HCEC 1CT (cell line): ENCODE measurements at places on chromosomes 1 and 21.

DNA sequence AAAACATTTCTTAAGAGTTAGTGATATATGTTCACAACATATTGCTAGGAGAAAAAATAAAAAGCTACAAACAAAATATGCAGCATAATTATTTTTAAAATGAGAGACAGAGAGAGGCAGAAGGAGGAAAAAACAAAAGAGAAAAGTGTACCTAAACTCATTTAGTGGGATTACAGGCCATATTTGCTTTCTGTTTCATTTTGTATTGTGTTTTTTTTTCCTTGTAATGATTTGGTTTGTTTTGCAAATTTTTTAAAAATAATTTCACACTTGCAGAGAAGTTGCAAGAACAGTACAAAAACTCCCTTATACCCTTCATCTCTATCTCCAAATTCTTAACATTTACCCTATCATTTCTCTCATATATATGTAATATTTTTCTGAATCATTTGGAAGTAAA is 65.0 kb downstream of the LBR start:
- DNase-seq: no peak

DNA sequence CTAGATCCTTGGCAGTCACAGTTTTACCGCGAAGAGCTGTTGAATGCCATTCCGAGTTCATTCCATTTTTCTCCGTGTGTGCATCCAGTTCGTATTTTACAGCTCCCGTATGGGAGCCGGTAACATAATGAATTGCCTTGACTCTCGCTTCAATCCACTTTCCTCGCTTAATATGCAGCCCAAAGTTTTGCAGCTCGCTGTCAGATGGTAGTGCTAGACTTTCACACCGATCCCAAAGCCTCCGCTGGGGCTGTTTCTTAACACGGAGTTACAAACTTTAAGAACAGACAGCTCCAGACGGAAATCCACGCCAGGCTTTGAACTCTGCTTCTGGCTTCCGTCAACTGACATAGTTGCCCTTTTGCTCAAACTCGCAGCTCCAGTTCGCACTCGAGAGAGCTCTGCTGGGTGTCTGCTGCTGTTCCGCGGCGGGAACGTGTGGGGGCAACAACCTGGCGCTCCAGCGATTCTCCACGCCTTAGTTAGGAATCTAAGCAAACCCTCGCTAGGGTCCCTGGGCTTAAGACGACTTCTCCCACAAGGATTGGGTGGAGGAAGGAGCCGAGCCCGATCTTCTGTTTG is 3.5 kb upstream of the ARID1A start:
- DNase-seq: peak; percentile 91

DNA sequence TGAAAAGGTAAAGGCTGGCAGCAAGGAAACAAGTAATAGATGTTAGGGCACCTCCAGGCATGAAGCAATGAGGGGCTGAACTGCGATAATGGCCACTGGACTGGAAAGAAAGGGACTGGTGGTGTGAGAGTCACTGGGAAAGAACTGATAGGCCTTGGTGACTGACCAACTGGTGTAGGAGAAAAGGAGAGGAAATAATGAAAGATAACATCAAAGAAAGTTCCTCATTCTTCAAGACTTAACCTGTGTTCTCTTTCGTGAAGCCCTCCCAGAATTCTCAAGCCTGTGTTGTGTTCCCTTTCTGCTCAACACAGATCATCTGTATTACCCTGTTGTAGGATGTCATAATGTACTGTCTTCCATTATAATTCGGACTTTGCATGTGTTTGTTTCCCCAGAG is 20.9 kb upstream of the SNX27 start:
- DNase-seq: no peak

DNA sequence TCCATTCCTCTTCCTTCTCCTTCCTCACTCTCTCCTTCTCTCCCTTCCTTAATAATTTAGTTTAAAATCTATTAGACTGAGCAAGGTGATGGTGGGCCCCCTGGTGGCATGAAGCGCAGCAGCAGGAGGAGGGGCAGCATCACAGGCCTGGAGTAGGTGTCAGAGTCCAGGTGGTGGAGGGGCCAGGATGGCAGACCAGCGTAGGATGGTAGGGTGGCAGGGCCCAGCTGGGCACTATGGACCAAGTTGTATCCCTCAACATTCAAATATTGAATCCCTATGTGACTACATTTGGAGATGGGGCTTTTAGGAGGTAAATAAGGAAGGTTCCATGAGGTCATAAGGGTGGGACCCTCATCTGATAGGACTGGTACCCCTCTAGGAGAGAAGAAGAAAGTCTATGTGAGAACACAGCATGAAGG is 61.0 kb downstream of the WDR4 start:
- DNase-seq: no peak

DNA sequence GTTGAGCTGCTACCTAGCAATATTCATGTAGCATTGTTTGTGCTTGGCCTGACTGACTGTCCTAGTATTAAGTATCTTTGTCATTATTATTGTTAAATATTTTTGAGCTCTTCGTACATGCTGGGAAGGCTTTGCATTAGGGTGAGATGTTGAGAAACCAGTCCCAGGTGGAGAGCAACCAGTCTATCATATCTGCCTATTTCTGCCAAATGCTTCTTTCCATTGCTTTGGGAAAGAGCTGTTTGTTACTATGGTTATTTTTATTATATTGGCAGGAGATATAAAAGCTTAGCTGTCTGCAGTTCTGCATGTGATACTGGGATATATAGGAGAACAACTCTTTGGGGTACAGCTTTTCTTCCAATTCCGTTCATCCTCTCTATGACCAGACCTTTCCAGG is 85.1 kb downstream of the CLDN17 start:
- DNase-seq: no peak

DNA sequence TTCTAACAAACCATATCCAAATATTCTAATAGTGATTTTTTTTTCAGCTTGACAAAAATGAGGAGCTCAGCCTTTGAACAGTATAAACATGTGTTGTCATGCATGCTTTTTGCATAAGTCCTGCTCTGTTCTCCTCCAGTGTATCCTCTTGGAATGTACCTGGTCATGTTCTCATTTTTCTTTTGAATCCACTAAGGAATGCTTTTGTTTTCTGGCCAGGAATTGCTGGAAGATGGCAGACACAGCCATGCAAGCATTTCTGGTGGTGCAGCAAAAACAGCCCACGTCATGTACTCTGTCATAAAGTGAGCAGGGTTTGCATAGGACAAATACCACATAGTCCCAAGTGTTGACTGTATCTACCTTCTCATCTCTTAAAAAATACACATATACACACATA is 11.5 kb upstream of the PLD5 start:
- DNase-seq: no peak

- no peak for DNase-seq
Observed at GRCh38 chr21:16579538-16579937, 849.8 kb downstream of the USP25 start.

DNA sequence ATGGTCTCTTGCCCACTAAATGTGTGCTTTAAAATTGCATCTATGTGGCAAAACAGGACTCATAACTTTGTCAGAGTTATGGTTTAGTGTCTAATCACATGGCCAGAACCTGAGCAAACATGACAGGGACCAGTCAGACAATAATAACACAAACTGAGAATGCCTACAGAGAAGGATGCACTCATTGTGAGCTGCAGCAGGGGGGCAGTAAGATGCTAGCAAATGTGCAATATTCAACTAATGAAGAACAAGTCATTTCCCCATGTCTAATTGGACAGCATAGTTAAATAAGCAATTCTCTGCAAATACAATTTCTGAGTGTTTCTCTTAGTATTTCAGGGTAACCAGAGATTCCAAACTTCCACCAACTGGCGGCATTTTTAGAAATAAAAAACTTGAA is 30.8 kb downstream of the SPAG17 start:
- DNase-seq: no peak

DNA sequence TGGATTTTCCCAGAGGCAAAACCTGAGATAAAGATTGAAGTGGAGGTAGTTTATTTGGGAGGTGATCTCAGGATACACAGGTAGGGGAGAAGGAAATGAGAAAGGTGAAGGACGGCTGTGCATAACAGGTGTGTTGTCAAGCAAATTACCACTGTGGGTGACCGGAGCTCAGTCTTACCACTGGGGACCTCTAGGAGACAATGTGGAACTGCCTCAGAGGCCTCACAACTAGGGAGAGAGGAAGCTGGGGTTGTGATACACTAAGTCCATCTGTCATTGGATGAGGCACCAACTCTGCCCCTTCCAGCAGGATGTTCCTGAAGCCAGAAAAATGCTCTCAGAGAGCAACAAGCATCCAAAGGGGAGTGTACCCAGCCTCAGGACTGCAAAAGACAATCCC is 32.6 kb downstream of the GRIK3 start:
- no peak for DNase-seq

GRCh38 chr1:20645414-20645813 is 12.2 kb downstream of the PINK1 start:
- DNase-seq: no peak

GRCh38 chr1:197744979-197745378 is 30.3 kb downstream of the DENND1B start:
- no peak for DNase-seq

GRCh38 chr1:222886878-222887351 is 72.1 kb downstream of the DISP1 start:
- no peak for DNase-seq

DNA sequence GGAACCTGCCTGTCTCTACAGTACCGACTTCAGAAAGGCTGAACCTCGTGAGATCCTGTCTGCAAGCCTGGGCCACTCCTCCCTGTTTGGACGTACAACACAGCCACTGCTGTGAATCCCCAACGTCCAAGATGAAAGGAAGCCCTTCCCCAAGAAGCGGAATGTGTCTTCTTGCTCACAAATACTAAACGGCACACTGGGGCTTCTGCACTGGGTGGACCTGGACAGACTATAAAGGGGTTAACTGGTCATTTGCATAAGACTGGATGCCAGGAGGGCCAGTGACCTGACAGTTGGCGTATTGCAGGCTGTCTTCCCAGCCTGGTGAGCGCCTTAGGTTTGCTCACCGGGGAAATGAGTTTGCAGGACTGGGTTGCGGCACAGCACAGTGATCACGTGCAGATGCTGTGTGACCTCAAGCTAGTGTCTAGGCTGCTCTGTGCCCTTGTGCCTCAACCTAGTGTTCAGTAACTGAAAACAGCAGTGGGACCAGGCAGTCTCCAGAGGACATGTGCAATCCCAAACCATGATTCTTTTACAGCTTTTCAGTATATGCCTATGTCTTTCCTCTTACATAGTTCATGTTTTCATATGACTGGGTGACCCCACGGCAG is 19.5 kb upstream of the AJAP1 start:
- no peak for DNase-seq

- no peak for DNase-seq
Observed at GRCh38 chr1:151156515-151156819, at the start of gene TNFAIP8L2. Gene TNFAIP8L2 (plus strand): TSS chr1:151156649. CDS start chr1:151158698, 2,049 bp downstream.

- no peak for DNase-seq
Observed at GRCh38 chr21:42690586-42690985, 37.2 kb downstream of the PDE9A start.

GRCh38 chr1:1753607-1754005 is 24.7 kb downstream of the NADK start:
- DNase-seq: no peak

DNA sequence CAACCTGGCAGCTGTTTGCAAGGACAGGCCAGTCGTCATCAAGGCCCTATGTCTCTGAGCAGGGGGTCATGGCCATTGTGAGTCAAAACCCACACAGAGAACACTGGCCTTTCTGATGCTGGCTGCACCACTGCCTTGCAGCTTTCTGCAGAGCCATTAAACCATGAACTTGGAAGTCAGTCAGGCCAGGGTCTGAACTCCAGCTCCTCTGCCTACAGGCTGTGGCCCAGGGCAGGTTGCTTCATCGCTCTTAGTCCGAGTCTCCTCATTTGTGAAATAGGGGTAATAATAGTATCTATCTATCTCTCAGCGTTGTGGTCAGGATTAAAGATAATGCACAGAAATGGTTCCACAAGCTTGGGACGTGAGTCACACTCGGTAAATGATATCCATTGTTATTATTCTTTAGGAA is 35.8 kb upstream of the HIVEP3 start:
- DNase-seq: peak; percentile 13
